ENCODE measurements at places on chromosomes 11 and 22. TPM values are rescaled to one million over a fixed set of nuclear protein-coding genes. Genes with fewer than 3 reads are reported as not detected.

GRCh38 chr11:86577644-86578636 is 94.5 kb downstream of the ME3 start:
- DNase-seq = no peak

LRRC51 gene
- 10.9 TPM for total RNA-seq

DNA sequence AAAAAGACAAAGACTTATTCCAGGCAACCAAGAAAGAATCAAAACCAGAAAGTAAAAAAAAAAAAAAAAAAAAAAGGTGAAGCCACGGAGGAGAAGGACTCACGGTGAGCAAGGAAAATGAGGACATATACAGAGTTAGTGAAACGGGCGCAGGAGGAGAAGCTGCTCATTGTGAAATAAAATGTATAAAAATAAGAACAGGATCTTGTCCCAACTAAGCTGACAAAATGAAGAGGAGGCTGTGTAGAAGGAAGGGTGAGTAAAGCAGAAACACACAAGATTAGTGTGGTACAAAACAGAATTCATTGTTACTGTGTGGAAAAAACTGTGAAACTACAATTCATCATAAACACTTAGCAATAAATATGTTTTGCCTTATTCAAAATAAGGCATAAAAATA is 7.6 kb downstream of the IL17REL start:
- DNase-seq = no peak

- no peak for DNase-seq
These were observed 3.6 kb downstream of the BCL9L start for GRCh38 chr11:118921929-118922744.

- DNase-seq = no peak
These were observed 1.1 kb downstream of the HYOU1 start for GRCh38 chr11:119055901-119056300.

NTM gene
- total RNA-seq = 82.7 TPM

DNA sequence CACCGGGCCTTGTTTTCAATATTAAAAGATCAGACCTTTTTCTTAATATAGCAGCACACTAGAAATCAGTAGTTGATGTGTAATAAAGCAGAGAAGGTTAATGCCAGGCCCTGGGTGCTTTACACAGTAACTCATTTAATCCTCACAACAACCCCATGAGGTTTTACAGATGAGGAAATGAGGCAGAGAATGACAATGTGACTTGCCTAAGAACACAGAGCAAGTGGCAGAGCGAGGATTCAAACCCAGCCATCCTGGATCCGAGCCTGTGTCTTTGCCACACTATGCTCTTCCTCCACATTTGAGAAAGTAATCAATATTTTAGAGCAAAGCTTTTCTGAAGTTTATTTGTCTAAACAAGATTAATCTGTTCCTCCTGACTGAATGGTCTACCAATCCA is 7.2 kb downstream of the JAML start:
- no peak for DNase-seq

- peak; percentile 56 for DNase-seq
These were observed 155.7 kb downstream of the TBC1D22A start for GRCh38 chr22:46918197-46918596.

- no peak for DNase-seq
These were observed 22.3 kb downstream of the SMCO4 start for GRCh38 chr11:93520726-93521509.

- no peak for DNase-seq
These were observed 616 bp upstream of the CPT1B start for GRCh38 chr22:50578776-50579310.

SCUBE1 gene
- 0.68 TPM for total RNA-seq

GRCh38 chr22:20429254-20430100 is 8.1 kb downstream of the SCARF2 start:
- no peak for DNase-seq

DNA sequence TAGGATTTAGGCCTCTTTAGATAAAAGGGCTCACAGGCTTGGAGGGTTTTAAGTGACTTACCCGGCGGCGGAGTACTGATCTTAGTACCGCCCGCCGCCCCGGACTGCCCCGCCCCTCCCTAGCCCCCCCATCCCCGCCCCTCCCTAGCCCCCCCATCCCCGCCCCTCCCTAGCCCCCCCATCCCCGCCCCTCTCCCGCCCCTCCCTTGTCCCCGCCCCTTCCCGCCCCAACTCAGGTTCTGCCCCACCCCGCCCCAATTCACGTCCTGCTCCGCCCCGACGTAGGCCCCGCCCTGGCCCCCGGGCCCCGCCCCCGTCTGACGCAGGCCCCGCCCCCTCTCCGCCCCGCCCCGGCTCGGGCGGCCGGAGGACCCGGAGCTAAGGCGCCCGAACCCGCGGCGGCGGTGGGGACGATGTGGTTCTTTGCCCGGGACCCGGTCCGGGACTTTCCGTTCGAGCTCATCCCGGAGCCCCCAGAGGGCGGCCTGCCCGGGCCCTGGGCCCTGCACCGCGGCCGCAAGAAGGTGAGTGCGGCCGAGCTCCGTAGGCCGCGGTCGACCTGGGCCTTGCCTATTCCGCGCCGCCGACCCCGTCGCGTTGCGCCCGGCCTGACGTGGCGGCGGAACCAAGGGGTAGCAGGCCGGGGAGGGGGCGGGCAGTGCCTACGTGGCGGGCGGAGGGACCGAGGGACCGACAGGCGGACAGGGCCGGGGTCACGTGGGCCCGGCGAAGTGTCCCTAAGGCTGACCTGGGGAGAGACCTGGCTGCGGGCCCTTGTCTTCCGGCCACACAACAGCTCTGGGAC is at the start of gene SCYL1:
SCYL1 (plus strand) TSS at position 343 of the 805 bp plus-strand sequence; CDS start at position 414, 71 bp downstream.
- DNase-seq = peak; percentile 95

GRCh38 chr11:30346068-30346688 is 23.3 kb downstream of the ARL14EP start:
- no peak for DNase-seq

IL17REL gene
- not detected for total RNA-seq

APOL5 gene
- total RNA-seq = not detected

DNA sequence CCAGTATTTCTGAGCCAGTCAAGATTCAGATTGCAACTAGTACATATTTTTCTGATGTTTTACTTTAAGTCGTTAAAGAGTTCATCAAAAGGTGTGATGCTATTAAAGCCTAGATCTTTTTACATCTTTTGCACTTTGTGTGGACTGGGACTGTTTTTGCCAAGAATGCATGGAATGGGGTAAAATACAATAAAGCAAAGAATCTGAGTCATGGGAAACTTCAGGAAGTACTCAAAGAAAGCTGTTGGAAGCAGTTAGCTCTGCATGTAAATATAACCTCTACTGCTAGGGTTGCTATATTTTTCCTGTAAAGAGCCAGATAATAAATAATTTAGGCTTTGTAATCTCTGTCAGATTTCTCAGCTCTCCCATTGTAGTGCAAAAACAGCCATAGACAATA is 20.9 kb downstream of the ATXN10 start:
- DNase-seq = no peak

- DNase-seq = peak; percentile 13
These were observed 599.3 kb downstream of the BUD13 start for GRCh38 chr11:116173506-116173905.

SCGB1C1 gene
- not detected for total RNA-seq

- no peak for DNase-seq
These were observed 44.0 kb downstream of the TP53I11 start for GRCh38 chr11:44906649-44907048.

GRCh38 chr22:27797520-27798391 is 3.8 kb downstream of the MN1 start:
- DNase-seq = no peak

GRCh38 chr11:79437981-79438630 is 2.7 kb downstream of the TENM4 start:
- DNase-seq = no peak

GRCh38 chr11:71240865-71241691 is 11.3 kb downstream of the SHANK2 start:
- DNase-seq = peak; percentile 91

DNA sequence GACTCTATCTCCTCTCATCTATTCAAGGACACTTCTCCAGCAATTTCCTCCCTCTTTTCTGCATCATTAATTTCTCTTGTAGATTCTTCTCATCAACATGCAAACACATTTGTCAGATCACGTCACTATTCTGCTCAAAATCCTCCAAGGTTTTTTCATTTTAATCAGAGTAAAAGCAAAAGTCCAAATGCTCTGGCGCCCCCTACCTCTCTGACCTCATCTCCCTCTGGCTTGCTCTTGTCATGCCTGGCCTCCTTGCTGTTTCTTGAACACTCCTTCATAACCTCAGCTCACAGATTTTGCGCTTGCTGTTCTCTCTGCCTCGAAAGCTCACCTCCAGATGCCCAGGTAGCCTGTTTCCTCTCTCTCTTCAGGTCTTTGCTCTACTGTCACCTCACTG is 22.4 kb downstream of the RTCB start:
- no peak for DNase-seq

GRCh38 chr11:112023104-112023503 is 2.1 kb upstream of the DLAT start:
- no peak for DNase-seq

- DNase-seq = no peak
These were observed 9.0 kb upstream of the ME3 start for GRCh38 chr11:86681483-86681756.

GRCh38 chr11:134999590-134999989 is 587.5 kb upstream of the B3GAT1 start:
- no peak for DNase-seq

DNA sequence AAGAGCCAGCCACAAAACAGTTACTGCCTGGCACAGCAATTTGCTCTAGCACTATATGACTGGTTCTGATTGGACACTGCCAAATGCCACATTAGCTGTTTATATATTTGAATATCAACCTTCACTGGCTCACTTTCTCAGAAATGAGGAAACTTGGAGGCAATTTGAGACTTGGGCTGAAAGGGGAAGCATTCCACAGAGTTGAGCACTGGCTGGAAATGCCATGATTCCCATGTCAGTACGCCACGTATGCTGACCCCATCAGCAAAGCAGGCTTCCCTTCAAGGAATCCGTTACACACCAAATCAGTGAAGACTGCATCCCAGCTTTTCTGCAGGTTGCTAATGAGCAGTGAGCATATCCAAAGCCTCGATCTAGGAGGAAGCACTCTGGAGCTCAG is 34.7 kb downstream of the GALNT18 start:
- DNase-seq = peak; percentile 17

PNPLA5 gene
- total RNA-seq = not detected

SYT12 gene
- total RNA-seq = 1.7 TPM

MS4A12 gene
- total RNA-seq = not detected

MAFF gene
- 17.0 TPM for total RNA-seq

SCN3B gene
- not detected for total RNA-seq

- no peak for DNase-seq
These were observed 45.6 kb upstream of the TENM4 start for GRCh38 chr11:79486242-79486984.

DNA sequence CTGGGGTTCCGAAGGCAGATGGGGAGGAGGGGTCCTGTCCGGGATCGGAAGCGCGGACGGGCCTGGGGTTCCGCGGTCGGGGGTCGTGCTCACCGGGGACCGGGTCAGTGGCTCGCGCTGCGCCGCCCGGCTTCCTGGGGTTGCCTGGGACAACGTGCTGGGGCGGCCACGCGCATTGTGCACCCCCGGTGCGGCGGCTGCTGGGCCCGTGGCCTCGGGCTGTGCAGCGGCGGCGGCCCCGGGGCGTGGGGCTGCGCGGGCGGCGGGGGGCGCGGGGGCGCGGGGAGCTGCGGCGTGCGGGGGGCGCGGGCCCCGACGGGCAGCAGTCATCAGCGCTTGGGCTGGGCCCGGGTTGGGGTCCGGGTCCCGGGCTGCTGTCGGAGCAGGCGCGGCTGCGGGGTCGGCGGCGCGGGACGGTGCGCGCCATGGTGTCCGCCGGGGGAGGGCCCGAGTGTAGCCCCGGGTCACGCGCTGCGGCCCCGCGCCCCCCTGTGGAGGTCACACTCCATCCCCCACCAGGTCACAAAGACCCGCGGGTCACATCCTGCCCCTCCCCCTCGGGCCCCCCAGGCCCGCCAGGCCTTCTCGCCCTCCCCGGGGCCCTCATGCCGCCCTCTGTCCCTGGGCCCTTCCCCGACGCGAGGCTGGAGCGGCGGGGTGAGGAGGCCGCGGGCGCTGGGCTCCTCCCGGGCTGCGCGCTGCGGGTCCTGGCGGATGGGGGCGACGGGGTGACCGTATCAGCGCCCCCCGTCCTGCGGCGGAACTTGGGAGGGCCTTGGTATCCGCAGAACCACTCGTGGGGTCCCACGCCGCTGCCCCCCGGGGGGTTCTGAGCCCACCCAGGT is at the start of gene TTLL8:
TTLL8 (minus strand) TSS at position 238 of the 845 bp plus-strand sequence.
- DNase-seq = no peak

- DNase-seq = no peak
These were observed 13.2 kb downstream of the SLC43A3 start for GRCh38 chr11:57413681-57414080.

NAALAD2 gene
- total RNA-seq = 3.9 TPM

SLC35E4 gene
- total RNA-seq = 10.2 TPM

DNA sequence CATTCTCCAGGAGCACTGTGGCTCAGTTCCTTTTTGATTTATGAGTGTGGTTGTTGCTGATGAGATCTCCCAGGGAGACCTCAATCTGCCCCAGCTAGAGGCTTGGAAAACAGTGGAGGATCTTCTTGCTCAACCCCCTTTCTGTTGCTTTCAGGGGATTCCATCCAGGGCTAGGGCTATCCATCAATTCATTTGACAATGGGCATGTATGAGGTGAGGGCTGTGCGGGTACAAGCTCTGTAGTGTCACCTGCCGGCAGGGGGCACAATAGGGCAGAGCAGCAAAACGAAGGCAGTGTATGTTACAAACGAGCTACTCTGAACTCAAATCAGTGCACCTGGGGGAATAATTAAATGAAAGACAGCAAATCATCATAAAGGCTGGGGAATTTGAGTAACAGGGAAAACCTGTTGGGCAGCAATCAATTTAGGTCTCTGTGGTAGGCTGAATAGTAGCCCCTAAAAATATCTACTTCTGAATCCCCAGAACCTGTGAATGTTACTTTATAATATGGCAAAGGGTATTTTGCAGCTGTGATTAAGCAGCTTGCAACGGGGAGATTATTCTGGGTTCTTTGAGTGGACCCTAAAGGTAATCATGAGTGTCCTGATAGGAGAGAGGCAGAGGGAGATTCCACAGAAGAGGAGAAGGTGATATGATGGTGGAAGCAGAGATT is 170.3 kb upstream of the ZBED5 start:
- DNase-seq = peak; percentile 88

GRCh38 chr22:22836635-22837034 is 51.0 kb upstream of the IGLL5 start:
- no peak for DNase-seq

- DNase-seq = no peak
These were observed 48.2 kb downstream of the ADM start for GRCh38 chr11:10352921-10353550.

LARGE1 gene
- 17.6 TPM for total RNA-seq

MMP8 gene
- total RNA-seq = not detected

GRCh38 chr11:8231979-8232378 is 31.7 kb downstream of the LMO1 start:
- DNase-seq = no peak

DNA sequence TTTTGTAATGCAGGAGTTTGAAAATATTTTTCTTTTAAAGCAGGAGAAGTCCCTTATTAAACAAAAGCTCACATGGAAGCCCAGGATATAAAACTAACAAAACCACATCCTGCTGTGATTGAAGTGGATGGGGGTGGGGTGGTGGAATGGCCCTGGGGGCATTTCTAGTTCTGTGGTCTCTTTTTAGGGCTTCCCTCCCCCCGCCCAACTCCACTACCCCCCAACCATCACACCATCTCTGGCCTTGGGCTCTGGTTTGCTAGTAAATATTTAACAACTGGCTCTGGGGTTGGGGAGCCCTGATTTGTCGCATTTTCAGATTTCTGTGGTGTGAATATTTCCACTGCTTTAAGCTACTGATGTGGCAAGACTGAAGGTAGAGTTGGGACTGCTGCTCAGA is 279.6 kb upstream of the PLET1 start:
- DNase-seq = no peak

ANKK1 gene
- not detected for total RNA-seq

Measured in osteocyte (in vitro differentiated cells).